Stimulated activated CD4-positive, alpha-beta T cell treated with anti-CD3 and anti-CD28 coated beads, Interleukin-4, amount 100 ng/mL, for 4 hours (primary cell): ENCODE measurements at places on chromosomes 3 and 15.
A peak's percentile ranks its signal among the peaks of the same experiment; 100 is the strongest.

GRCh38 chr15:99340347-99340746 is 89.1 kb downstream of the LRRC28 start:
- DNase-seq, result no peak

- no peak for DNase-seq
Measured at GRCh38 chr3:156323466-156323865, 203.1 kb downstream of the KCNAB1 start.

DNA sequence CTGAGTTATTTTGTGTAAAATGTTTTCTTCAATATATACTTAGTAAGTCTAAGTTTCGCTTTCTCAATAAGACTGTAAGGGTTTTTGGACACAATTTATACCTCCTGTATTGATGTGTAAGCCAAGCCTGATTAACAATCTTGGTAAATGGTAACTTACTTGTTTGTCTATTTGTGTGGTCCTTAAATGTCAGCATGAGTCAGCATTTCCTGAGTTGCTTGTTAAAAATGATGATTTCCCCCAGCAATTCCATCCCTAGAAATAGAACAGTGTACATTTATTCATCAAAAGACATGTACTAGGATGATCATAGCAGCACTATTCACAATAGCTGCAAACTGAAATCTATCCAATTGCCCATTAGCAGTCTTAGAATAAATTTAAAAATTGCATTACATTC is 53.4 kb upstream of the LRIG1 start:
- DNase-seq, result no peak

DNA sequence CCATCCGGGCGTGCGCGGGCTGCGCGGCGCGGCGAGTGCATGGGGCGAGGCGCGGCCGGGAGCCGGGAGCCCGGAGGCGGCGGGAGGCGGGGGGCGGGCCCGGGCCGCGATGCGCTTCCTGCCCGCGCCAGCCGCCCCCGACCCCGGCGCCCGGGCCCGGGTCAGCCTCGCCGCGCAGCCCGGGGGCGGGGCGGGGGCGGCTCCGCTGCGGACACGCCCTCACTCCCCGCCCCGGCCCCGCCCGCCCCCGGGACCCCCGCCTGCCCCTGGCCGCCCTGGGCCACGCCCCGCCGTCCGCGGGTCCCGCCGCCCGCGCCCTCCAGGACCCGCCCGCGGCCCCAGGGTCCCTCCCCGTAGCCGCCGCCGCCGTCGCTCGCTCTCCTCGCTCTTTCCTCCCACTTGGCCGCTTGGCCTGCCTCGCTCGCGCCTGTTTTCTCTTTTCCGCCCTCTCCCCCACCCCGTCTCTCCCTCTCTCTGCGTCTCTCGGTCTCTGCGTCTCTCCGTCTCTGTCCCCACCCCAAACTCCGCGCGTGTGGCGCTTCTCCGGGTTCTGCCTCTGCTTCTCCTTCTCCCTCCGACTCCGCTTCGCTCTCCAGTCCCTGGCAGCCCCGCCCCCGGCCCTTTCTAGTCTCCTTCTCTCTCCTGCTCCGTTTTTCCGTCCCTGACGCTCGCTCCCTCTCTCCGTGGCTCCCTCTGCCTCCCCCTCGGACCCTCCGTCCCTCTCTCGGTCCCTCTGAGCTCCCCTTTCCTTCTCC is at the start of gene PLXND1:
Gene PLXND1 (minus strand): TSS at position 41 of the 755 bp plus-strand sequence. CDS start 37 bp downstream, at position 4.
- peak; percentile 35 for DNase-seq

- no peak for DNase-seq
Measured at GRCh38 chr3:52076896-52077780, 20.8 kb upstream of the DUSP7 start.

- no peak for DNase-seq
Measured at GRCh38 chr15:87758794-87759418, 497.6 kb downstream of the NTRK3 start.

- no peak for DNase-seq
Measured at GRCh38 chr15:56460071-56460470, 4.9 kb downstream of the MNS1 start.

- DNase-seq, result no peak
Measured at GRCh38 chr15:41483519-41483918, 10.2 kb upstream of the ITPKA start.

- no peak for DNase-seq
Measured at GRCh38 chr3:196688349-196688748, 23.7 kb downstream of the CEP19 start.

DNA sequence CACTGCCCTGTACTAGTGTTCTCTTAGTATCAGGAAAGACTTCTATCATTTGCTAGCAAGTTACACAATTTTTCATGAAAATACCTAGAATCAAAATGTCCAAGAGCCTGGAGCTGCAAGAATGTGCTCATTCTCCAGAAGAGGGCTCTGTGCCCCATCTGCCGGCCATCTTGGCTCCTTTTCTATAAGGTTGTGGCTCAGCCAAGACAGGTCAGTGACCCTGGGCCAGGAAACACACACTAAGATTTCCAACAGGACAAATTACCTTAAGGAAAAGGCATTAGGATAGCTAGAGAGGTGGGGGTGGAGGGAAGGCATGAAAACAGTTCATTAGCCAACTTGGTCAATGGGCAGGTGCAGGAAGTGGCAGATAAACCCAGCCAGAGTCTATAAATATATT is 20.7 kb downstream of the TIMP4 start:
- DNase-seq, result no peak

DNA sequence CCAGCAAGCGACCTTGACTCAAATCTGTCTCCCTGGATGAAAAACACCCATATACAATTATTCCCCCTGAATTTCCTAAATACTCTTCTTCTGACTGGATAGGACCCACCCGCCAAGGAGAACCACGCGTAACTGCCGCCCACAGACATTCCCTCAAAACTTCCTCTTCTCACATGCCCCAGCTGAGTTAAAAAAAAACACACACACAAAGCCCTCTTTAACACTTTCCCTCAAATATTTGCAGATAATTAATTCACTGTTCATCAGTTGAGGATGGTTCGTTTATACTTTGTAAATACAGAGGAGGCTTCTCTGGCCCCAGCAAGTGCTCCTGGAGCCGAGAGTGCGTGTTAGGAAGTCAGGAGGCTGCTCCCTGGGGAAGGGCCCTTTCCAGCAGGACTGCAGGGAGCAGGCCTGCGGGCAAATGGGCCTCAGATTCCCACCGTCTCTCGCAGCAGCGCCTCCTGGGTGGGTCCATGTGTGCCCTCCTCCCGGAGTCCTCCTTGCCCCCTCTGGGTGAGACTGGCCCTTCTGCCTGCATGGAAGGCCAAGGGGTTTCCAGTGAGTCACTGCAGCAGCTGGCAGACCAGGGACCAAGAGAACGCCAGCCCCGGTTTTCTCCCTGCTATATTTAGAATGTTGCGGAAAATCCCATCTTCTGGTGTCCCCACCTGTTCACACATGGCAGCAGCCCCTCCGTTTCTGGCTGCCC is 46.8 kb downstream of the MGLL start:
- DNase-seq, result no peak

- DNase-seq, result no peak
Measured at GRCh38 chr15:73298522-73299245, 70.1 kb downstream of the HCN4 start.

DNA sequence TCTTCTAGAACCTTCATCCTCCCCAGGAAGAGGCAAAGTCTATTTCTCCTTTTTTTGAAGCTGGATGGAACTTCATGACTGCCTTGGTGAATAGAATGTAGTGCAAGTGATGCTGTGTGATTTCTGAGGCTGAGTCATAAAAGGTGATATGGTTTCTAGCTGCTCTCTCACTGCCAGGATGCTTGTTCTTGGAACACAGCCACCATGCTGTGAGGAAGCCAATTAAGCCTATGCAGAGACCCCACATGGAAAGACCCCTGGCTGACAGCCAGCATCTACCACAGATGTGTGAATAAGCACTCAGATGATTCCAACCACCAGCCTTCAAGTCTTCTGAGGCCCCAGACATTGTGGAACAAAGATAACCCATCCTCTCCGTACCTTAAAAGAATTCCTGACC is 57.0 kb downstream of the ISL2 start:
- DNase-seq, result no peak

GRCh38 chr3:33035596-33035995 is 61.4 kb downstream of the GLB1 start:
- no peak for DNase-seq

DNA sequence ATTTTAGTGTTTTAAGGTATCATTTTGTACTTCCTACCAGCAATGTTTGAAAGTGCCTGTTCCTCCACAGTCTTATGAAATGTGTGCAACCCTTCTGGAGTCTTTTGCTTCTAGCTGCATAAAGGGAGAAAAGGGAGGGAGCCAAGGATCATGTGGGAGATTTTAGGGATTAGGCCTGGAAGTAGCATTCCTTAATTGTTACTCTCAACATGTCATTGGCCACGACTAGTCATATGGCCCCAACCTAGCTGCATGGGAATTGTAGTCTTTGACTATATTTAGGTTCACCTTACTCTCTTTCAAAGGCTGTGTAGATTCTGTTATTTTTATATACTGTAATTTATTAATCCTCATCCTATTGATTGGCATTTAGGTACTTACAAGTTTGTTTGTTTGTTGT is 14.9 kb downstream of the CRTAP start:
- no peak for DNase-seq

DNA sequence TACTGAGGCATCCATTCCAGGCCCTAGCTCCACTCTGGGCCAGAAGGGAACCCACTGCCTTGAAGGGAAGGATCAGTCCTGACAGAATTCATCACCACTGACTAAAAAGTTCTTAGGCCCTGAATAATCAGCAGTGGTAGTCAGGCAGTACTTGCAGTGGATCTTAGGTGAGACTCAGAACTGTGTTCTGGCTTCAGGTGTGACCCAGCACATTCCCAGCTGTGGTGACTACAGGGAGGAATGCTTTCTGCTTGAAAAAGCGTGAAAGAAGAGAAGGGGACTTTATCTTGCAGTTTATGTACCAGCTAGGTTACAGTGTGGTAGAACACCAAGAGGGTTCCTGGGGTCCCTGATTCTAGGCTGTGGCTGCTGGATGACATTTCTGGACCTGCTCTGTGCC is 24.9 kb upstream of the AADACL2 start:
- DNase-seq, result no peak

- DNase-seq, result no peak
Measured at GRCh38 chr15:37112171-37112570, 11.8 kb upstream of the MEIS2 start.

DNA sequence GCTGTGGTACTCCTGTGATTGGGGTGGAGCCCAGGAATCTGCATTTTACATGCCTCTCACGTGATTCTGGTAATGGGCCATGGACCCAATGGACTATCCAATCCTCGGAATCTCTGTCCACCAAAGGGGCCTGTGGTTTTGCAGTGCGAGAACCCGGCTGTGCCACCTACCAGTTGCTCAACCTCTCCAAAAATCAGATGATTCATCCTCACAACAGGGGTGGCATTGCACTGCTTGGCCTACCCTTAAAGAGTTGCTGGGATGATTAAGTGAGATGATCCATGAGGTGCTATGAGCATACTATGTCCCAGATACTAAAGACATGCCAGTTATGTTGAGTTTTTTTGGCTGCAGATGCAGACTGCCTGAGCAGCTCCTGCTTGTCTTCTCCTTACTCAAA is 5.1 kb downstream of the ANP32A start:
- no peak for DNase-seq

DNA sequence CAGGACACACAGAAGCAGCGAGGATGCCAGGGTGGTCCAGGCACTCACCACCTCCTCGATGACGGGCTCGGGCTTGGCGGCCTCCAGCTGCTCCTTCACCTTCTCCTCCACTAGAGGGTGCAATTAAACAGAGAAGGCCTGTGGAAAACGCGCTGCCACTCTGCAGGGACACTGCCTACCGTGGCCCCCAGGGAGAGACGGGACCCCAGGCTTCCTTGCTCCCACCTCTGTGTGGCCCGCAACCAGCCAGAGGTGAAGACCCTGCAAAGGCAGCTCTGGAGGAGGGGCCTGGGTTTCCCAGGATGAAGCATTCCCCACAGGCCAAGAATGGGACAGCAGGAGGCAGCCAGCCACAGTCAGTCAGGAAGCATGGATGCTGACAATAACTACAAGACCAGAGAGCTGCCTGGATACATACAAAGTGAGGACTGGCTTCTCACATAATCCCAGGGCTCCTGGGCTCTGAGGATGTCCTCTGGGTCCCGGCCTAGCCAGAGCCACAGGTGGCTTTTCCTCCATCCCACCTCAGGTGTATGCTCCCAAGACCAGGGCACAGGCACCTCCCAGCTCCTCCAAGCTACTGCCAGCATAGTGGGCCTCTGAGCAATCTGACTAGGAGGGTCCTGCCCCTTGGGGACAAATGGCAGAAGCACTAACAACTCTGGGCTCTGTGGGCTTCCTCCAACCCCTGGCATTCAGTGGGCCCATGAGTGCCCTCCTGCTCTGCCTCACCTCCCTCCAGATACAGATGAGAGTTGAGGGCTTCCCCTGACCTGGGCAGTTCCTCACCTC is 46.2 kb downstream of the PTH1R start:
- DNase-seq, result no peak

DNA sequence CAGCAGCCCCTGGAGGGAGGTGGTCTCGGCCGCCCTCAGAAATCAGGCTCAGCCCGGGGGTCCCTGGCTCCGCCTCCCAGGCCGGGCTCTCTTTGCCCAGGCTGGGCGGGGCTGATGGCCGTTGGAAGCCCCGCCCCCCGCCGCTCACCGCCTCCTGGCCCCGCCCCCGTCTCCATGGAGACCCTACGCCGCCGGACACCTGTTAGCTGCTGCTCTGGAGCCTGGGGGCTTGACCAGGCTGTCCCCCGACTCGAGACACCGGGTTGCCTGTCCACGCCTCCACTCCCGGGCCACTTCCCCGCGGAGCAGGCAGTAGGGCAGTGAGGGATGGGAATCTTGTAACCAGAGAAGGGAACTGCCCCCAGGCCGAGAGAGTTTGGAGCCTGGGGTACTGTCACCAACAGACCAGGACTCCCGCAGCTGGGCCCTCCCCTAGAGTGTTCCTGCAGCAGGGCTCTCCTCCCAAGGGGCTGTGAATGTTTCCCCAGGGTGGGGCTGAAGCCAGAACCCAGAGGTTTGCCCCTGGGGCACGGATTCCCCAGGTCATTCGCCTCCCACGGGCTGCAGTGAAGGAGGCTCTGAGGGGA is 27.8 kb upstream of the RPL32 start:
- peak; percentile 37 for DNase-seq

- DNase-seq, result no peak
Measured at GRCh38 chr15:23764716-23765115, 77.6 kb upstream of the NDN start.

GRCh38 chr3:197038679-197039462 is 9.3 kb upstream of the MELTF start:
- DNase-seq, result no peak

- no peak for DNase-seq
Measured at GRCh38 chr3:53103397-53104296, 26.6 kb downstream of the RFT1 start.

DNA sequence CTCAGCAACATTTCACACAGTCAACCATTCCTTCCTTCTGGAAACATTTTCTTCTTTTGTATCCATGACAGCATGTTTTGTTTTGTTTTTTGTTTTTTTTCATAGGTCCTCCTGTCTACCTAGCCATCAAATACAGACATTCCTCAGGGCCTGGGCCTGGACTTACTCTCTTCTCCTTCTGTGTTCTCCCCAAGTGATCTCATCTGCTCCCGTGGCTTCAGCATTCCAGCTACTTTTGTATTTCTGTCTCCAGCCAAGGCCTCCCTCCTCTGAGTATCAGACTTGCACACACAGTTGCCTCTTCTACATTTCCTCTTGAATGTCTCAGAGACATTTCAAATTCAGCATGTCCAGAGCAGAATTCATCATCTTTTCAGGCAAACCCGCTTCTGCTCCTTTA is 82.4 kb downstream of the HCN4 start:
- DNase-seq, result no peak

- DNase-seq, result no peak
Measured at GRCh38 chr3:18351069-18351628, 74.0 kb downstream of the SATB1 start.
